ENCODE measurements at places on chromosomes 13 and 19.

DNA sequence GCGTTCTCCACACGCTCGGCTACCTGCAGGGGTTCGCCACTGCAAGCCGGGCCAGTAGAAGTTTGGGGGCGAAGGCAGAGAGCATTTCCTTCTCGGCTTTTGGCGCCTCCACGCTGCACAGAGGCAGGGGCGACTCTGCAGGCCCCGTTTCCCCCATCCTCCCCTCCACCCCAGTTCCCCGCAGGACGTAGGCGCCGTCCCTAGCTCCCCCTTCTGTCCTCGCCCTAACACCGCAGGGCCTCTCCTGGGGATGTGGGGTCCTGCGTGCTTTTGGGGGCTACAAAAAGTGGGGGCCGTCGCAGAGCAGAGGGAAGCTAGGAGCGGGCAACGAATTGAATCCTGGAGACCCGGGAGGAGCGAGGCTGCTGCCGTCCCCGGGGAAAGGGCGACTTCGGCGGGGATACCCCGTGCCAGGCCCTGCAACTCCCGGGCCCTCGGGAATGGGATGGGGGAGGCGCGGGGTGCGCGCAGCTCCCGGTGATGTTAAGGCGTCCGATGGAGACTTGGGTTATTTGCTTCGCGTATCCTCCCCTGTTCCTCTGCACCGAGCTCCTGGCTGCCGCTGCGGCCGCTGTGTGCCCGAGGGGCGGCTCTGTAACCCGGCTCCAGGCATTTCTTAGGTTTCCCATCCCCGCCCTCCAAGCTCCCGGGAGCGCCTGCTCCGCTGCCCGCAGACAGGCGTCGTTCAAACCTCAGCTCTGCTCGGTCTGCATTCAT, 255.9 kb upstream of the SOX21 start:
- peak; percentile 61 for DNase-seq

- no peak for DNase-seq
Observed at GRCh38 chr13:82993417-82993816, 888.9 kb downstream of the SLITRK1 start.

- no peak for DNase-seq
Observed at GRCh38 chr13:95710313-95710712, 33.4 kb downstream of the DNAJC3 start.

GRCh38 chr19:45119582-45119981, 26.6 kb downstream of the PPP1R37 start:
- no peak for DNase-seq

DNA sequence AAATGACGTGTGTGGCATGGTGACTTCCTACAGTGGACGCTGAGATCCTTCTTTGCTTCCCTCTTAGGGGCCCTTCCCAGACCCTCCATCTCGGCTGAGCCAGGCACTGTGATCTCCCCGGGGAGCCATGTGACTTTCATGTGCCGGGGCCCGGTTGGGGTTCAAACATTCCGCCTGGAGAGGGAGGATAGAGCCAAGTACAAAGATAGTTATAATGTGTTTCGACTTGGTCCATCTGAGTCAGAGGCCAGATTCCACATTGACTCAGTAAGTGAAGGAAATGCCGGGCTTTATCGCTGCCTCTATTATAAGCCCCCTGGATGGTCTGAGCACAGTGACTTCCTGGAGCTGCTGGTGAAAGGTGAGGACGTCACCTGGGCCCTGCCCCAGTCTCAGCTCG, 5.2 kb downstream of the LAIR2 start:
- no peak for DNase-seq

DNA sequence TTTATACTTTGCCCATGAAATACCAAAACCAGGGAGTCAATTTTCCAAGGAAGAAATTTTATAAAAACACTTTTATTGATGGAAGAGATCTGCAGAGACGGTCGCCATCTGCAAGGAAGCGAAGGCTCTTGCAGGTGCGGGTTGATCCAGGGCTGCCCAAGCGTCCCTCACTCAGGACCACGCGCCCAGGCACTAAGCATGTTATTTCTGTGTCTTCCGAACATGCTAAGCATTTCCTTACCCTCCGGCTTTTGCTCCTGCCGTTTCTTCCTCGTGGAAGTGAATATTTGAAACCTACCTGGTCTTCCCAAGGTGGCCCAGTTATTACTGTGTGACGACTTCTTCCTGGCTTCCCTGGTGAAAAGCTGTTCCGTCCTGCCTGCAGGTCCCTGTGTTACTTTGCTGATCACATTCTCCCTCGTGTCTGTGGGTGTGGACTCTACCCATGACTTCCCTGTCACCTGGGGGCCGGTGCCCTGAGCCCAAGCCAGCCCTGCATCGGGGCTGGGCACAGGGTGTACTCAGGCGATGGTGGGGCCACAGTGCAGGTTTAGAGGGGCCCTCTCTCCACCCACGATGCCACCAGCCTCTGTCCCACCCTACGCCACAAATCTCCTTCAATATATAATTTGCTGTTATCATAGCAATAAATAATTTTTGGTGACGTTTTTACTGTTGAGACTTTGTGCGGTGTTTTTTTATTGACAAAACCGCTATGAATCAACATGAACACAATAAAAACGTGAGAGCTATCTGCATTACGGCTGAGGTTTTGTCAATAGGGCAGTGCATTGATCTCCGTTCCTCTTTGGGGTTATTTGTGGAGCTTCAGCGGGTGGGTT, 119.4 kb downstream of the URI1 start:
- DNase-seq, result no peak

- DNase-seq, result peak; percentile 47
Observed at GRCh38 chr13:102399791-102400674, 1.8 kb downstream of the FGF14 start.

- no peak for DNase-seq
Observed at GRCh38 chr13:46388846-46389245, 1.8 kb upstream of the RUBCNL start.

DNA sequence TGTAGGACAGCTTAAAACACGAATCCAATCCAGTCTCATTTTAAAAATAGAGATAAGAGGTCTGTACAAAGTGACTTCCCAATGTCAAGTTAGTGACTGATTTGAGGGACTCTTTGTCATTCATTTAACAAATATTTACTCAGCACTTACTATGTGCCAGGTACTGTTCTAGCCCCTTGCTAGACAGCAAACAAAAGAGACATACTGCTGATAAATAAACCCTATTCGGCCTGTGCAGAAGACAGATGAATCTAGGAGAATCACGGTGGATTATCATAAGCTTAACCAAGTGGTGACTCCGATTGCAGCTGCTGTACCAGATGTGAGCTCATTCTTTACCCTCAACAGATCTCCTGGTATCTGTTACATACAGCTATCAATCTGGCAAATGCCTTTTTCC, 6.4 kb upstream of the ELF1 start:
- peak; percentile 33 for DNase-seq

DNA sequence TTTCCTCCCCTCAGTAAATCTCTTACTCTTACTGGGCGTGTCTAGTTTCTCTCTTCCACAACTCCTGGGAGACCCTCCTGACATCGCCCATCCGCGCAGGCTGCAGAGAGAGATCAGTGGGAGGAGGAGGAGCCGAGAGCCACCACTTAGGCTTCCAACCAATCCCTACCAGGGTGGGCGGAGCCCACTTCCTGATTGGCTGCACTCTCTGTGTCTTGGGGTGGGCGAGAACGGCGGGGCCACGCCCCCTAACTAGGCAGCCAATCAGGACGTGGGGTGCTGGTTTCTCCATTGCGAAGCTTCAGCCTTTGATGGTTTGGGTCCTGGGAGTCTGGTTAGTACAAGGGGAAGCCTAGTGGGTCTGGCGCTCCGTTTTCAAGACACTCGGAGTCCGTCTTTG, at the start of gene PMIS2:
PMIS2 (plus strand) TSS at position 326 of the 400 bp plus-strand sequence. CDS start 87 bp downstream, outside the sequence.
- no peak for DNase-seq

- no peak for DNase-seq
Observed at GRCh38 chr13:29483211-29483610, 112.3 kb downstream of the SLC7A1 start.

GRCh38 chr13:22700246-22700887, 480.4 kb upstream of the SGCG start:
- no peak for DNase-seq

DNA sequence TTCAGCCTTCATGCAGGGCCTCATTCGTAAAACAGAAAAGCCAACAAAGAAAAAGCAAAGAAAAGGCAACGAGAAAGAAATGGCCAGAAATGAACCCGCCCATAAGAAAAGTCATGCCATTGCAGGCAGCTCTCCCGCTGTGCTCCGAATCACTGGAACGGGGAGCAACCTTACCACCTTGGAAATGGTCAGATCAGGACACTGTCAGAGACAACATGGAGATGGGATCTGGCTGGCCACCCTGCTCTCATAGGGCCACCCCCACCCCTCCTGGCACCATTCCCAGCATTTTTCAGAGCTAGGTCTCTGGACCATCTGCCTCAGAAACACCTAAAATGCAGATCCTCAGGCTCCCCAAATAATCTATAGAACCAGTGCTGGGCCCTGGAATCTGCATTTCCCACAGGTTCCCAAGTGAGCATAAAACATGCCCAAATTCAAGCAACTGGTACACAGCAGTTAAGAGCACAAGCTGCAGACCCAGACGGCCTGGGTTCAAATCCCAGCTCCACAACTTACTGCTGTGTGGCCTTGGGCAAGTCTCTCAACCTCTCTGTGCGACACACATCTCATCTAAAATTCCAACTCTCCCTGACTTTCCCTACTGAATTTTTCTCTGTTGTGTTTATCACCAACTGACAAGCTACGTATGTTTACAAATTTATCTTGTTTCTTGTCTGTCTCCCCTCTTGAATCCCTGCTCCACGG, 151.6 kb downstream of the IER2 start:
- DNase-seq, result no peak

DNA sequence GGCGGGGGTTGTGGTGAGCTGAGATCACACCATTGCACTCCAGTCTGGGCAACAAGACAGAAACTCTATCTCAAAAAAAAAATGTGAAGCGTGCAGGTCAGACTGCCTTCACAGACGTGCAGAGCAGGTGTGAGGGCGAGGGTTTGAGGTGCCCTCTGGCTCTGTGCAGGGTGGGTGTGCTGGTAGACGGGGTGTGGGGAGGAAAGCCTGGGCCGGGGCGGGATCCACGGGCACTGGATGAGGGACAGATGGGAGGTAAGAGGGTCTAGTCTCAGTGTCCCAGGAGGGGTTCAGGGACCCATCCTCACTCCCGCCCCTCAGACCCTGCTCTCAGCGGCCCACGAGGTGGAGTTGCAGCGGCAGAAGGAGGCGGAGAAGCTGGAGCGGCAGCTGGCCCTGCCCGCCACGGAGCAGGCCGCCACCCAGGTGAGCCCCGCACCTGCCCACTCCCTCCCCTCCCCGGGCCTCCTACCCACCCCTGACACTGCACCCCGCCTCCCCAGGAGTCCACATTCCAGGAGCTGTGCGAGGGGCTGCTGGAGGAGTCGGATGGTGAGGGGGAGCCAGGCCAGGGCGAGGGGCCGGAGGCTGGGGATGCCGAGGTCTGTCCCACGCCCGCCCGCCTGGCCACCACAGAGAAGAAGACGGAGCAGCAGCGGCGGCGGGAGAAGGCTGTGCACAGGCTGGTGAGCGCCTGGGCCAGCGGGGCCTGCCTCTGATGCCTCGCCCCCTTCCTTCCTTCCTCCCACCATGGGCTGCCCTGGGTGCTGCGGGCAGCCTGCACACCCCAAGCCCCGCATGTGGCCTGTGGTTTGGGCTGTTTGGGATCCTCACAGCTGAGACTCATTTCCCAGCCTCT, 9.1 kb downstream of the NOP53 start:
- no peak for DNase-seq

GRCh38 chr19:9166846-9167245, 11.9 kb upstream of the OR7D2 start:
- DNase-seq, result no peak

DNA sequence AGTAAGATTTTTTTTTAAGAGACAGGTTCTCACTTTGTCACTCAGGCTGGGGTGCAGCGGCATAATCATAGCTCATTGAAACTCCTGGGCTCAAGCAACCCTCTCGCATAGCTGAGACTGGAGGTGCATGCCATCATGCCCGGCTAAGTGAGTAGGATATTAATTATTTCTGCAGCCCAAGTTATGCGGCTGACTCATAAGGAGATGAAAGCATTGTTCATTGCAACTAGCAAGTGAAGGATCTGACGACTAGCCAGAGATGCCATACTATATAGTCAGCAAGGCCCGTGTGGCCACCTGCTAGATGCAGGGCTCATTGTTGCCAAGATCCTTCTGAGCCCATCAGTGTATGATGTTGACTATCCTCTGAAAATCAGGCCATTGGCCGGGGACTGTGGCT, 45.2 kb downstream of the ABCC4 start:
- DNase-seq, result no peak

DNA sequence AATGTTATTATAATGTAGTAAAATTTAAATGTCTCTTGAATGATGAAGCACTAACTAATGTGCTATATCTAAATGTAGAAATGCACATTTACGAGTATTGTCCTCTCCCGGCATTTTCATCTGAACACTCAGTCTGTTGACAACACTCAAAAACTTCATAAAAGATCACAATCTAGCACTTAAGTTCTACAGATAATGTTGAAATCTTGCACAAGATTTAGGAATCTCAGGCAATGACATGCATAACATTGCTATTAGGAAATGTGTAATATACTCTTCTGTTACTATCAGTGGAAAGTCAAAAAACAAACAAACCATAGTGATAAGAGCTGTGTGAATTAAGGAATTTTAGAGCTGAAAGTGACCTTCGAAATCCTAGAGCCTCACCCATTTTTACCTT, 37.5 kb upstream of the XPO4 start:
- no peak for DNase-seq

GRCh38 chr19:15124572-15125231, 17.5 kb downstream of the SYDE1 start:
- peak; percentile 49 for DNase-seq

- no peak for DNase-seq
Observed at GRCh38 chr19:41565379-41565720, 10.6 kb upstream of the CEACAM21 start.

GRCh38 chr19:2199215-2199614, 35.5 kb downstream of the DOT1L start:
- no peak for DNase-seq

DNA sequence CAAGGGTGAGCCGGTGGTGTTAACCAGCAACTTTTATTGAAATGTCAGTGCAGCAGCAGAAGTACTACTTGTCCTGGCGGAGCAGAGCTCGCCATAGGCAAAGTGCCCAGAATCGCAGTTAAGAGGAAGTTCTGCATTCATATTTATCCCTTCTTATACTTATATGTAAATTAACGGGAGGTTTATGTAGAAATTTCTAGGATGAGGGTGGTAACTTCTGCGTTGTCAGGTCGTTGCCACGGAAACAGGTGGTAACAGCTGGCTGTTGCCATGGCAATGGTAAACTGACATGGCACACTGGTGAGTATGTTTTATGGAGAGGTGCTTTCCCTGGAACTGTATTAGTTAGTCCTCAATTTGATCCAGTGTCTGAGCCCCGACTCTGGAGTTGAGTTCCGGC, 2494.9 kb upstream of the PCDH20 start:
- no peak for DNase-seq

- DNase-seq, result no peak
Observed at GRCh38 chr13:19845758-19846157, 17.7 kb downstream of the ZMYM5 start.

DNA sequence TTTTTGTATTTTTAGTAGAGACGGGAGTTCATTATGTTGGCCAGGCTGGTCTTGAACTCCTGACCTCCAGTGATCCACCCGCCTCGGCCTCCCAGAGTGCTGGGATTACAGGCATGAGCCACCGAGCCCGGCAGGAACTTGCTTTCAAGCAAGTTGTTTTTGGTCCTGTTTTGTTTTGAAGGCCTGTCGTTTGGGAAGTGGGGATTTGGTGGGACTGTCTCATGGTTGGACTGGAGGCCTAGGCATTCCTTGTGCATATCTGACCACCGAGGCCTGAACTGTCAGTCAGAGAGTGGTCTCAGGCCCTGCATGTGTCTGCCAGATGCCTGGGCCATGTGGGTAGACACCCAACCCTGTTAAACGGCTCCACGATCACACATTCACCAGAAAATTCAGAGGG, 26.3 kb downstream of the UBXN6 start:
- no peak for DNase-seq

GRCh38 chr19:46718157-46718933, 1.4 kb upstream of the PRKD2 start:
- DNase-seq, result no peak

- DNase-seq, result no peak
Observed at GRCh38 chr13:44307844-44308243, 65.8 kb upstream of the SERP2 start.
